Stimulated activated CD8-positive, alpha-beta memory T cell treated with anti-CD3 and anti-CD28 coated beads, Interleukin-7, amount 100 ng/mL, for 1 hour (primary cell): ENCODE measurements at places on chromosomes 16 and 17.

- no peak for DNase-seq
These were observed 58.9 kb downstream of the IL21R start for GRCh38 chr16:27460663-27461482.

GRCh38 chr17:60864708-60865005 is 187.0 kb downstream of the BCAS3 start:
- DNase-seq: no peak

DNA sequence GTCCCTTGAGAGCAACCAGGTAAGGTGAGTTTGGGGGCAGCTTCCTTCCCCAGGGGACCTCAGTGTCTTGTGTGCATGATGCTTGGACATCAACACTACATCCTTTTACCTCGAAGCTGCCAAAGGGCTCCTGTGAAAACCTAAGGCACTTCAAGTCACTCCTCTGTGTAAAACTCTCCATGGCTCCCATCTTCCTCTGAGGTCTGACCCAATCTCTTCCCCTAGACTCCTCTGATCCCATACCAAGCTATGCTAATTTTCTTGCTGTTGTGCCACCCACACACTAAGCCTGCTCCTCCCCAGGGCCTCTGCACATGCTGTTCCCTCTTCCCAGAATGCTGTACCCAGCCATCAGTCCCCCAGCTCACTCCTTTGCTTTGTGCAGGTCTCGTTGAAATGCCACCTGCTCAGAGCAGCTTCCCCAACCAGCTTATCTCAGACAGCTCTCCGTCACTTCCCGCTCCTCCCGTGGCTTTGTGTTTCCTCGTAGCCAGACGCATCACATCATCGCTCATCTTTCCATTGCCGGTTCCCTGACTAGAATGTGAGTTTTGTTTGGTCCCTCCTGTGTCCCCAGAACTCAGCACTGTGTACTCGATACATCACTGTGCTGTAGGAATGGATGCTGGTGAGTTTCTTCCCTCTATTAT is 78.4 kb downstream of the CNGB1 start:
- no peak for DNase-seq

DNA sequence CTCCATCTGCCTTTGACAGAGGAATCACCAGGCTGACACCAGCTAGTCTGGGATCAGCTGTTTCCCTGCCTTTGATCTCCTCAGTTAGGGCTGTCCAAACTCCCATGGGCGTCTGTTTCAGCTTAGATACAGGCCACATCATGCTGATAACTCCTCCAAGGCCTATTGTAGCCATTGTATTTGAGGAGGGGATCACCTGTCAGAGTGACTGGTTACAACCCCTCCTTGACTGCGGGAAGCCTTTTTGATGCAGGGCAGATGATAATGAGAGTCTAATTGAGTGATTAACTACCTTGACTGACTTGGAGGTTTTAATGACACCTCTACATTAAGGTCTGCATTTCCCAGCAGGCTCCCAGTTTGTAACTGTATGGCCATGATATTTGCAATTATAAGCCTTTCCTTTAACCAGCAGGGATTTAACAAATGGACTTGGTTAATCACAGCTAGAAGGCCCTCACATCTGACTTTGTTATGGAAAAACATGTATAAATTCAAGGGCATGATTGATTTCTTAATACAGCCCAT is 863.5 kb downstream of the KCNJ2 start:
- DNase-seq: no peak

- DNase-seq: no peak
These were observed 182.7 kb upstream of the CIBAR2 start for GRCh38 chr16:85294810-85295508.

- DNase-seq: no peak
These were observed 8.1 kb upstream of the TIMP2 start for GRCh38 chr17:78933025-78933958.

DNA sequence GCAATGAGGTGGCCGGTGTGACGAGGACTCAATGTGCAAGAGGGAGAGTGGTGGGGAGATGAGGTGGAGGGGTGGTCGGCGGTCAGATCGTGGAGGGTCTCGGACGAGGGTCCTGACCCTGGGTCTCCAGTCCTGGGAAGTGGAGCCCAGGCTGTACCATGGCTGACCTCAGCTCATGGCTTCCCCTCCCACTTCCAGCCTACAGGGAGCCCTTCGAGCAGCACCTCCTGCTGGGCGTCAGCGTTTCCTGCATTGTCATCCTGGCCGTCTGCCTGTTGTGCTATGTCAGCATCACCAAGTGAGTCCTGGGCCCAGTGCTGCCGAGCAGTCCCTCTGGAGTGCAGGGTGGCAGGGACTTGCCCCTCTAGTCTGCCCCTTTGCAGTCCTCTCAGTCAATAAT is 41.8 kb downstream of the IL4R start:
- no peak for DNase-seq

DNA sequence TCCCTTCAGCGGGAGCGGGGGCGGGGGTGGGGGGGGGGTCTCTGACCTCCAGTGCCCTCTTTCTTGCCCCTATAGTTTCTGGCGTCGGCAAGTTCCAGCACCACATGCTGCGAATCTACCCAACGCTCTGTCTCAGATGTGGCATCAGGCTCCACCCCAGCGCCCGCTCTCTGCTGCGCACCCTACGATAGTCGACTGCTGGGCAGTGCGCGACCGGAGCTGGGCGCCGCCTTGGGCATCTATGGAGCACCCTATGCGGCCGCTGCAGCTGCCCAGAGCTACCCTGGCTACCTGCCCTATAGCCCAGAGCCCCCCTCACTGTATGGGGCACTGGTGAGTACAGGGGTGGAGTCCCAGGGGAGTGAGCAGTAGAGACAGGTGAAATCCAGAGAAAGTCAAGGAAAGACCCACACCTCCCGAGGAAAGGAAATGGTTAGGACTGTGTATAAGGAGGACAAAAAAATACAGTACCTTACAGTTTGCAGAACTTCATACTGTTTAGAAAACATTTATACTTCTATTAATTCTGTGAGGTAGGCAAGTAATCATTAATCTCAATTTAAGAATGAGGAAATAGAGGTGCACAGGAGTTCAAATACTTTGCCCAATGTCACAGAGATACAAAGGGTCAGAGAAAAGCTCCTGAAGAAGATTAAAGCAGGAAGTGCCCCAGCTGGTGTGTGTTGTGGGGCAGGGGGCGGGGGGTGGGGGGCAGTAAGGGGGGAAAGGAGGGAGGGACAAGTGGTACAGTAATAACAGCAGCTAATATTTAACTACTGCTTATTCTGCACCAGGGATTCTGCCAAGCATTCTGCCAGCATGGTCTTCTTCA is 2.5 kb downstream of the IRX6 start:
- no peak for DNase-seq

DNA sequence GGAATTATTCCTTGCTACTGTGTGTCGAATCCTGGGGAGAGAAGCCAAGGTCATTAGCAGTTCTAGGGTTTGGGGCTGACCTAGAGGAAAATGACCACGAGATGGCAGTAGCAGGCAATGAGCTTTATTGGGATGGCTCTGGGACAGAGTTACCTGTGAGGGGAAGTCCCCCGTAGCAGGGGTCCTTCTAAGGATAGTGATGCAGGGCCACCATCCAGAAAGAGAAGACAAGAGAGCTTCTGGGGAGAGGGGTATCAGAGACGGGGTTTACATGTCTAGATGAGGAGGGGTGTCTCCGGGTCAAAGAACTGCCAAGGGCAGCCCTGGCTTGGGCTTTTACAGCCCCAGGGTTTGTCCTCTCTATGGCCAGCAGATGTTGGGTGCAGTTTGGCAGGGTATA is 6.4 kb upstream of the GGT6 start:
- DNase-seq: no peak

DNA sequence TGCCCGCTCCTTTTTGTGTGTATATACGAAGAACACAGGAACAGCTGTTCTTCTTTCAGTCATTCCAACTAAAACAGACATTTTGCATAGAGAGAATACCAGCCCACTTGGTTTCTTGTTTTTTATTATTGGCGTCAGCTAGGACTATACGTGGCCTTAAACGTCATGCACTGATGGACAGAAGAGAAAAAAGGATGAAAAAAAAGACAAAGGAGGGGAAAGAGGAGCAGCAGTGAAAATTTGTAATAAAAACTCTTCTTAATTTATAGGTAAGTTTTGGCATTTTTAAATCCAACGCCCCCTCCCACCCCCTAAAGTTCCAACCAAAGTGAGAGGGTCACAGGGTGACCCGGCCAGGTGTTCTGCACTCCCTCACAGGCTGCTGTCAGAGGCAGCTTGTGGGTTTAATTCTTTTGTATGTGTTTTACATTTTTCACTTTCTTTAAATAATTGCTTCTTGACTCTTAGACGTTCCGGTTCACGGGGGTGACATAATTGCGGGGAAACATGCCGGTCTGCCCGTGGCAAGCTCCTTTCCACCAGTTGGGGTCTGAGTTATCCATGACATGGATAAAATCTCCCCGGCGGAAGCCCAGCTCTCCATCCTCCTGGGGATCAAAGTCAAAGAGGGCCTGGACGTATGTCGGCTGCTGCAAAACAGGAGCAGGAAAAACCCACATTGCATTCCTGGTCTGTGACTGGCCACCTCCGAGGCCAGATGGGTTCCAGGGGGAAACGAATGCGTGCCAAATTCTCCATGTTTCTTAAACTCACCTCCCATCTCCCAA is 30.9 kb upstream of the SLC25A19 start:
- no peak for DNase-seq

DNA sequence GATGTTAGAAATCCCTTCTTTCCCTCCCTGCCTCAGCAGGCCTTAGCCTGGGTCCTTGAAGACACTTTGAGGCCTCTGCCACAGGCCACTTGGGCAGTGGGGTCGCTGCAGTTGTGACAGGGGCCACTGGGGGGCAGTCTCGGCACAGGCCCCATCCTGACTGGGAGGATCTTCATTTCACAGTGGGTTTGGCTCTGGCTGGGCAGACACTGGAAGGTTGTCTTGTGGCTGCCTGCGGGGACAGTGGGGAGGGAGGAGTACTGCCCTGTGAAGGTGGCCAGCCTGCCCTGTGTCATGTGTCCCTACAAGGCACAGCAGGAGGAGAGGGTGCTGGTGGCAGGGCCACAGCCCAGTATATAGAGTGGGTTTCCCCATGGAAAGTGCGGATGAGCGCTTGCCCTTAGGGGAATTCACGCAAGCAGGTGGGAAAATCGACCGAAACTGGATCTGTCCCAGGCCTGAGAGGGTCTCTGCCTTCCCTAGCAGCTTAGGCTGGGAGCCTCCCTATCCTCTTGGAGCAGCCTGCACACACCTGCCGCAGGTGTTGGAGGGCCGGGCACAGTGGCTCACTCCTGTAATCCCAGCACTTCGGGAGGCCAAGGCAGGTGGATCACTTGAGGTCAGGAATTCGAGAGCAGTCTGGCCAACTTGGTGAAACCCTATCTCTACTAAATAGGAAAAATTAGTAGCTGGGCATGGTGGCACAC is 28.8 kb downstream of the GINS2 start:
- DNase-seq: peak; percentile 14

GRCh38 chr17:71855010-71855409 is 265.8 kb upstream of the SOX9 start:
- DNase-seq: no peak

- DNase-seq: no peak
These were observed 60.1 kb downstream of the AIPL1 start for GRCh38 chr17:6374761-6375312.

DNA sequence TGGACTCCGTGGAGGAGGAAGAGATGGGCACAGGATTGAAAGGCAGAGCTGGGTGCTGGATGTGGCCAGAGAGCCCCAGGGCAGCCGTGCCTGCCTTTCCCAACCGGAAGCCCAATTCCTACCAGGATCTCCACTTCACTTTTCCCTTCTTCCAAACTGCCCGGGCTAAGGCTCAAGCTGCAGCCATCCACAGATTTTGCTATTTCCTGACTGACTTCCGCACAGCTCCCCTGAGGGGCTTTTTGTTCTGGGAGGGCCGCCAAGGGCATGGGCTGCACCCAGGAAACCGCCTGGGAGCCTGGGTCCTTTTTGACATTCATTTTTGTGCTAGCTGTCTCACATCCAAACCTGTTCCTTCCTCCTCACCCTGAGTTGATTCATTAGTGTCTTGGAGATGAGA is 4.2 kb downstream of the SHISA6 start:
- DNase-seq: no peak

DNA sequence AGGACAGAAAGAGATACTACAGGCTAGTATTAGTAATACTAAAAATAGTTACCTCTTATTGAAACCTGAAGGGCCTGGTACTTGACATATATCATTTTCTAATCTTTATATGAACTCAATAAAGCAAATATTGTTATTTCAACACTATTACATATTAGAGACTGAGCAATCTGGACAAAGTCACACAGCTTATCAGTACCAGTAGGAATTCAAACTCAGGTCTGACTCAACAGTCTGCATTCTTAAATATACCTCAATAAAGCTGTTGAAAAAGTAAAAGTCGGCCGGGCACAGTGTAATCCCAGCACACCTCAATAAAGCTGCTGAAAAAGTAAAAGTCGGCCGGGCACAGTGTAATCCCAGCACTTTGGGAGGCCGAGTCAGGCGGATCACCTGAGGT is 67.4 kb downstream of the KANSL1 start:
- DNase-seq: no peak

GRCh38 chr16:28950648-28951409 is at the start of gene NFATC2IP:
NFATC2IP (plus strand) TSS chr16:28950937; CDS start chr16:28951012, 75 bp downstream.
- DNase-seq: peak; percentile 100

DNA sequence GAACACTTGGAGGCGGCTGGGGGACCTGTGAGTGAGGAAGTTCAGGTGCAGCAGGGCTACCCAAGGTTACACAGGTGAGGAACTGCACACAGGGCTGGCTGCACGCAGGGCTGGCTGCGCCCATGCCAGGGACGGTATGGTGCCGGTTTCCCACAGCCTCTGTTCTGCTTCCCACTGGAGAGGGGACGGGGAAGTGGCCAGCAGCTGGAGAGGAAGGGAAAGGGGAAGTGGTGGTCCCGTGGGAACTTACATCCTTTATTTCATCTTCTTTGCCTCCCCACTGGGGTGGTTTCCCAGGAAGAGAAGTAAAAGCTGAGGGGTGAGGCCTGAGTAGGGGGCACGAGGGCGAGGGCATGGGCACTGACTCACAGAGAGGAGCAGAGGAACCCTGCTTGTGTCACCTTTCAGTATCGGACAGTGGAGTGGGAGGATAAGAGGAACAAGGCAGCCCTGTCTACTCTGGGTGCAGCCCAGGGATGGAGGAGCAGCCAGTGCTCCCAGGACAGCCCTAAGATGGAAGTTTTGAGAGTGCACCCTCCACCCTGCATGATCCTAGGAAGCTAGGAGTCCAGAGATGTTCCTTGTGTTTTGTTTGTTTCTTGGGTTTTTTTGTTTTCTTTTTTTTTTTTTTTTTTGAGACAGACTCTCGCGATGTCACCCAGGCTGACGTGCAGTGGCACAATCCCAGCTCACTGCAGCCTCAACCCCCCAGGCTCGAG is 25.5 kb upstream of the CDH1 start:
- no peak for DNase-seq
